ENCODE measurements at places on chromosomes 6 and 20. TPM values are rescaled to one million over a fixed set of nuclear protein-coding genes. Genes with fewer than 3 reads are reported as not detected.

The PNLDC1 gene
- total RNA-seq = not detected

The OPN5 gene
- not detected for total RNA-seq

The TRIM10 gene
- not detected for total RNA-seq

The EPPIN gene
- 0.18 TPM for total RNA-seq

The RHAG gene
- total RNA-seq = not detected

The NKX2-4 gene
- total RNA-seq = not detected

The SALL4 gene
- 409 TPM for total RNA-seq

The NHLRC1 gene
- 0.29 TPM for total RNA-seq

DNA sequence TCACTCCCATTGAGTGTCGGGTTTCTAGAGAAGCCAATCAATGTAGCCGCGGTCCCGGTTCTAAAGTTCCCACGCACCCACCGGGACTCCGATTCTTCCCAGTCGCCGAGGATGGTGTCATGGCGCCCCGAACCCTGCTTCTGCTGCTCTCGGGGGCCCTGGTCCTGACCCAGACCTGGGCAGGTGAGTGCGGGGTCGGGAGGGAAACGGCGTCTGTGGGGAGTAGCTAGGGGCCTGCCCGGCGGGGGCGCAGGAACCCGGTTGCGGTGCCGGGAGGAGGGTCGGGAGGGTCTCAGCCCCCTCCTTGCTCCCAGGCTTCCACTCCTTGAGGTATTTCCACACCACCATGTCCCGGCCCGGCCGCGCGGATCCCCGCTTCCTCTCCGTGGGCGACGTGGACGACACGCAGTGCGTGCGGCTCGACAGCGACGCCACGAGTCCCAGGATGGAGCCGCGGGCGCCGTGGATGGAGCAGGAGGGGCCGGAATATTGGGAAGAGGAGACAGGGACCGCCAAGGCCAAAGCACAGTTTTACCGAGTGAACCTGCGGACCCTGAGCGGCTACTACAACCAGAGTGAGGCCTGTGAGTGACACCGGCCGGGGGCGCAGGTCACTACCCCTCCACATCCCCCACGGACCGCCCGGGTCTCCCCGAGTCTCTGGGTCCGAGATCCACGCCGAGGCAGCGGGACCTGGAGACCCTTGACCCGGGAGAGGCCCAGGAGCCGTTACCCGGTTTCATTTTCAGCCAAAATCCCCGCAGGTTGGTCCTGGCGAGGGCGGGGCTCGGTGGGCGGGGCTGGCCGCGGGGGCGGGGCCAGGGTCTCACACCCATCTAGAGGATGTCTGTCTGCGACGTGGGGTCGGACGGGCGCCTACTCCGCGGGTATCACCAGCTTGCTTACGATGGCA, 35.2 kb upstream of the HLA-G start:
- H3K4me3 ChIP-seq = peak overlapping the region; percentile 58
- H3K4me1 ChIP-seq = no peaks in the 10 kb centered on the region
- DNase-seq = peak; percentile 90
- no peak overlapping the region for H3K27ac ChIP-seq
- no peaks in the 10 kb centered on the region for H3K36me3 ChIP-seq

DNA sequence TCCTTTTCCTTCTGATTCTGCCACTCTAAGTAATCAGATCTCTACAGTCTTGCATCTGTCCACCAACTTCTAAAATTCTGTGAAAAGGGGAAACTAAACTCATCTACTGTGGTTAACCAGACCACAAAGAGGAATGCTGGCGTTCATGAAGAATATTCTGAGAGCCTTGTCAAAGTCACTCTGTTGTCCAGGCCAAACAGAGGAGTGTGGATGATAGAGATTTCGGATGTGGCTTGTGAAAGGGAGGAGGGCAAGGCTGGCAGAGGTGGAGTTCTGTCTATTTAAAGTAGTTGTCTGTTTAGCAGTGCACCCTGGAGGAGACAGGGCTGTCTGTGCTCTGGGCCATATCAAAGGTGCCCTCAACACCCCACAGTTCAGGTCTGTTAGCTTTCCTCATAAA, 33.9 kb downstream of the CCN2 start:
- H3K36me3 ChIP-seq = no peaks in the 10 kb centered on the region
- no peak overlapping the region for H3K27ac ChIP-seq
- no peak for DNase-seq

- no peak for DNase-seq
- no peaks in the 10 kb centered on the region for H3K4me1 ChIP-seq
- H3K36me3 ChIP-seq = no peaks in the 10 kb centered on the region
- H3K4me3 ChIP-seq = no peak overlapping the region
- peaks cover 41% of the 10 kb centered on the region for H3K27me3 ChIP-seq
- H3K27ac ChIP-seq = no peak overlapping the region
These were observed 5.6 kb downstream of the CYP24A1 start for GRCh38 chr20:54167909-54168872.

DNA sequence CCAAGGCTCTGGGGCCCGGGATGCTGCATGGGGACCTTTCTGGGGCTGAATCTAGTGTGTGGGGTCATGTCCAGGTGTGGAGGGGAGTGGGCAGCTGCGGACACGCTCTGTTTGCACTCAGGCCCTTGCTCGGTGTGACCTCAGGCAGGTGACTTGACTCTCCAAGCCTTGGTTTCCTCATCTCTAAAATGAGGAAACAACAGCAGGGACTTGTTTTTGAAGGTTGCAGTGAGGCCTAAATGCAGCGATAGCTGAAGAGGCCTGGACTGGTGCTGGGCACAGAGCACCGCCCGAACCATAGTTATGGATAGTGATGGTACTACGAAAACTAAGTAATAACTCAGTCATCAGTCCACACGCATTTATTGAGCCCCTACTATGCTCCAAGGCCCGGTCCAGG, 91.8 kb downstream of the NOL4L start:
- H3K4me3 ChIP-seq = no peak overlapping the region
- DNase-seq = peak; percentile 14
- no peaks in the 10 kb centered on the region for H3K36me3 ChIP-seq
- H3K4me1 ChIP-seq = peaks cover 13% of the 10 kb centered on the region
- H3K27ac ChIP-seq = no peak overlapping the region
- no peaks in the 10 kb centered on the region for H3K27me3 ChIP-seq

- H3K4me3 ChIP-seq = no peak overlapping the region
- no peaks in the 10 kb centered on the region for H3K36me3 ChIP-seq
- no peaks in the 10 kb centered on the region for H3K27me3 ChIP-seq
- H3K4me1 ChIP-seq = peaks cover 3% of the 10 kb centered on the region
- DNase-seq = peak; percentile 76
These were observed 105.4 kb downstream of the PERP start for GRCh38 chr6:138001750-138002349.

DNA sequence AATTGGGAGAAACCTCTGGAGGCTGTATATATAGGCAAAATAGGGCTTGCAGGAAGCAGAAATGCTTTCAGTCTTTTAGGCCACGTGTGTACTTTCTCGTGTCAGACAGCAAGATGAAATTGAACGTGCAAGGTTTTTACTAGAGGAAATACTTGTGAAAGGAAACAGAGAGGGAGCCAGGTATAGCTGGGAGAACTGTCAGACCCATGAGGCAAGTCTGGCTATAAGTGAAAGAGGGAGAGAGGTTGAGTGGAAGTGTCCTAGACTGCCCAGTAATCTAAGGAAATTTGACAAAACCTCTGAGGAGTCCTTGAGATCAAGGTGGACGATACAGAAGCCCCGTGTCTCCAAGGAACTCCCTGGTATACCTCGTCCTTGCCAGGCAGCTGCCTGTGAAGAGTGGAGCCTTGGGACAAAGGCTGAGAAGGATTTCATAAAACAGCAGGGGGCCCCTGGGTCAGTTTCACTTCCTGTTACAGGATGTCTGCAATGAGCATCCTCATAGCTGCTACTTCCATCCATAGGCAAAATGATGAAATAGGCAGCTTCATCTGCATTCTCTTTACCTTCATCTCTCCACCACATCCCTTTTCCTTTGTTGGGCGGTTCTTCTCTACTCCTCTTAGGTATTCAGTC, 114.4 kb upstream of the MAP3K7 start:
- H3K27me3 ChIP-seq = no peaks in the 10 kb centered on the region
- H3K4me3 ChIP-seq = no peak overlapping the region
- H3K4me1 ChIP-seq = no peaks in the 10 kb centered on the region
- DNase-seq = peak; percentile 86

DNA sequence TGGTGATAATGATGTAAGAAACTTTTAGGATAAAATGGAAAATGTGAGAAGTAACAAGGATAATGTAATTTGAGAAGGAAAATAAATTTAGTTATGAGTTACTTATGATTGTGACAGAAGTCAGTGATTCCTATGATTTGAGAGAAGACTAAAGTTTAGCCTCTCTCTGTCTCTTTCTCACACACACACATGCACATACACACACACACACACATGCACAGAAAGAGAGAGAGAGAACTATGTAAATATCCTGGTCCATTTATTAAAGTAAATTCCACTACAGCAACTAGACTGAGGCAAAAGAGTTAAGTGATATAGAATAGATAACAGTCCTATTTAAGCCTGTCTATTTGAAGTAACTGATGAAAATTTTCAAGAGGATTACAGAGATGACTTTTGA, 375.2 kb downstream of the CD109 start:
- no peaks in the 10 kb centered on the region for H3K27me3 ChIP-seq
- H3K36me3 ChIP-seq = no peaks in the 10 kb centered on the region
- no peak overlapping the region for H3K27ac ChIP-seq
- no peak for DNase-seq
- H3K4me1 ChIP-seq = no peaks in the 10 kb centered on the region
- no peak overlapping the region for H3K4me3 ChIP-seq

- H3K36me3 ChIP-seq = peaks cover 58% of the 10 kb centered on the region
- no peak overlapping the region for H3K27ac ChIP-seq
- no peaks in the 10 kb centered on the region for H3K27me3 ChIP-seq
- peak overlapping the region; percentile 20 for H3K4me3 ChIP-seq
- DNase-seq = no peak
These were observed 129.7 kb upstream of the SAMD5 start for GRCh38 chr6:147378819-147379218.

- H3K4me1 ChIP-seq = no peaks in the 10 kb centered on the region
- DNase-seq = no peak
- no peaks in the 10 kb centered on the region for H3K36me3 ChIP-seq
- H3K4me3 ChIP-seq = no peak overlapping the region
These were observed 42.4 kb downstream of the HDDC2 start for GRCh38 chr6:125259354-125259736.

DNA sequence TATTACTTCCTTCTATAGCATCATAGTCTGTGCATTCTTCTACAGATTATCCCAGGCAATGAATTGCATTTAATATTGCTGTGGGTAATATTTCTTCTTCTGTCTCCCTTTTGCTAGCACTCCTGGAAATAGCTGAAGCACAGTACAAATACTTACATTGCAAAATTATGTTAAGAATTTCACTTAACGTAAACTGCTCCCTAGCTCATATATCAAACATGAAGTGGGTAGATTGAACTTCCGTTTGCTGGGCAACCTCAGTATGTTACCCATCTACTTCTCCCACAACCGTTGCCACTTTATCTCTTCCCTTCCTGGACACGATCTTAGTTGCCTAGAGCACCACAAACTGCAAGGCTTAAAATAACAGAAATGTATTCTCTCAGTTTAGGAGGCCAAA, 963.3 kb downstream of the KIF16B start:
- H3K4me3 ChIP-seq = no peak overlapping the region
- no peak for DNase-seq
- no peak overlapping the region for H3K27ac ChIP-seq
- H3K4me1 ChIP-seq = peaks cover 12% of the 10 kb centered on the region
- no peaks in the 10 kb centered on the region for H3K36me3 ChIP-seq

GRCh38 chr20:25273046-25273445, 25.2 kb downstream of the PYGB start:
- no peak for DNase-seq
- H3K27me3 ChIP-seq = no peaks in the 10 kb centered on the region
- peaks cover 62% of the 10 kb centered on the region for H3K36me3 ChIP-seq
- H3K4me3 ChIP-seq = no peak overlapping the region

DNA sequence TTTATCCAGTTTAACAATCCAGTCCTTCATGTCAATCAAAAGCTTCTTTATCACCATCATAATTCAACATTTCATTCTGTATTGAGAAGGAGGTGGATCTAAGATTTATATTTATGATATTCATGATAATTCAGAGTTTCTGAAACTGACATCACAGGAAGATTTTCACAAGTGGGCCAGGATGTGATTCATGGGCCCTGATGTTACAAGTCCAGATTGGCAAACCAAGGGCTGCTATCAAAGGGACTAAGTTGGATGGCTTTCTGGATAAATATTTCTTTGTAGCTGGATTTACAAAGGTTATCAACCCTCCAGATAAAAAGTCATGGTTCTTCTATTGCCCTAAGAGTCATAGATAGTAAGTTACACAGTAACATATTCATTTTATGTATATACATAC, 866.5 kb downstream of the KIF16B start:
- H3K4me3 ChIP-seq = no peak overlapping the region
- no peak overlapping the region for H3K27ac ChIP-seq
- no peaks in the 10 kb centered on the region for H3K27me3 ChIP-seq
- H3K36me3 ChIP-seq = no peaks in the 10 kb centered on the region
- no peak for DNase-seq

DNA sequence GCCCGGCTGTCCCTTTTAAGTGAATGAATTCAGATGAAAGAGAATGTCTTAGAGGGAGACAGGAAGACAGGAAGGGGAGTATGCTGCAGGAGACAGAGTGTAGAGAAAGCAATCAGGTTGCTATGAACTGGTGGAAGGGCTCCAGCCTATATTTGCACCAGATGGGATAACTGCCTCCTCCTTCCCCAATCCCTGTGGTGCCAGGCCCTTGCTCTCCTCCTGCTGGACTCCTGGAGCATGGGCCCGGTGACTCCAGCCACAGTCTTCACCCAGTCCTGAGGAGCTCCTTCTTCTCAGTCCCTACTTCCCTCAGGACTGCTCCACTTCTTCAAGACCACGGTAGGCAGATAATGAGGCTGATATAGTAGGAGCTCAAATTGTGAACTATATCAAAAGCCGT, 91.8 kb downstream of the TMEM200A start:
- H3K4me3 ChIP-seq = no peak overlapping the region
- no peaks in the 10 kb centered on the region for H3K36me3 ChIP-seq
- peak; percentile 64 for DNase-seq
- no peak overlapping the region for H3K27ac ChIP-seq

DNA sequence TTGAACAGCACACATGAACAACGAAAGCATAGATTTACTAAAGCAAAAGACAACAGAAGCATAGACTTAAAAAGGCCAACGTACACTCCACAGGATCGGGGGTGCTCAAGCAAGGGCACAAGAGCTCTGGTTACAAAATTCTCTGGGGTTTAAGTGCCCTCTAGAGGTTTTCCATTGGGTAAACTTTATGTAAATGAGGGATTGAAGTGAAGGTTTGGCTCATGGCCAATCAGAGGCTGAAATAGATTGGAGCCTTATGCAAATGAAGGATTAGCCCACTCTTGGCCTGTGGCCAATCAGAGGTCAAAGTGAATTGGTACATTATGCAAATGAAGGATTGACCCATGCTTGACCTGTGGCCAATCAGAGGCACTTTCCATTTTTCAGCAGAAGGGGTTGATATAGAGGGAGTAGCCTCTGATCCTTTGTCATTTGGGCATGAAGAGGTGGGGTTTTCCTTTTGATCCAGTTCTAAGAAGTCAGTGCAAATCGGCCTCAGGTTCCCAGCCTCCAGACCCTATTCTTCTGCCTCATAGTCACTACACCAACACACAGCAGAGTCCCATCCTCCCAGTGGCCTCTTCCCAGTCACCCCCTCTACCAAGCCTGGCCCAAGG, 244.9 kb downstream of the THBS2 start:
- H3K36me3 ChIP-seq = no peaks in the 10 kb centered on the region
- H3K4me3 ChIP-seq = peak overlapping the region; percentile 27
- no peak for DNase-seq
- no peaks in the 10 kb centered on the region for H3K27me3 ChIP-seq

- peak; percentile 97 for DNase-seq
- H3K27ac ChIP-seq = no peak within 1 kb of the TSS
- no peaks in the 10 kb centered on the region for H3K27me3 ChIP-seq
- no peaks in the 10 kb centered on the region for H3K36me3 ChIP-seq
These were observed at the start of gene UBE3D for GRCh38 chr6:83065511-83066192. Gene UBE3D (minus strand): TSS chr6:83065841. CDS start chr6:83065718, 123 bp downstream.

- H3K27me3 ChIP-seq = no peaks in the 10 kb centered on the region
- H3K4me1 ChIP-seq = peaks cover 10% of the 10 kb centered on the region
- DNase-seq = no peak
These were observed 100.0 kb downstream of the RREB1 start for GRCh38 chr6:7207720-7208119.

Data from endodermal cell (in vitro differentiated cells).